ENCODE measurements at places on chromosomes 1 and 21.

GRCh38 chr1:179143322-179143721, 61.5 kb downstream of the TOR3A start:
- DNase-seq = no peak

- DNase-seq = peak; percentile 45
These were observed 72.7 kb upstream of the AK4 start for GRCh38 chr1:65075123-65075976.

GRCh38 chr1:232599178-232600041, 30.5 kb downstream of the SIPA1L2 start:
- no peak for DNase-seq

GRCh38 chr1:220727519-220727918, 20.6 kb upstream of the MTARC2 start:
- DNase-seq = no peak

- DNase-seq = no peak
These were observed 22.7 kb upstream of the BECN2 start for GRCh38 chr1:241934866-241935265.

DNA sequence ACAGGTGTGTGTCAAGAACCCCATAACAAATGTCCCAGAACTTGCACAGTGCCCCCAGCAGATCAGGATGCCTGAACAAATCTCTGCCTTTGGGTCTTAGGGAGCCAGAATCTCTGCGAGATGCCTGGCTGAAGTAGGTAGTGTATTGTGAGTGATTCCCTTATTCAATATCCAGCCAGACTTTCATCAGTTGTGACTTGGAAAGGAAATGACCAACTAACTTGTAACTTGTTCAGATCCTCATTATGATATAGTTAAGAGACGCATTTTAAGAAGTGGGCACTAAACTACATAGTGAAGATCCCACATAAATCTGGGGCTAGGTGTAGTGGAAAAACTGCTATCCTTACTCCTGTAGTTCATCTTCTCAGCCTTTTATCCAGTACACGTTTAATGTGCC, 11.8 kb downstream of the OLIG2 start:
- no peak for DNase-seq
